ENCODE measurements at places on chromosomes 4 and X.

DNA sequence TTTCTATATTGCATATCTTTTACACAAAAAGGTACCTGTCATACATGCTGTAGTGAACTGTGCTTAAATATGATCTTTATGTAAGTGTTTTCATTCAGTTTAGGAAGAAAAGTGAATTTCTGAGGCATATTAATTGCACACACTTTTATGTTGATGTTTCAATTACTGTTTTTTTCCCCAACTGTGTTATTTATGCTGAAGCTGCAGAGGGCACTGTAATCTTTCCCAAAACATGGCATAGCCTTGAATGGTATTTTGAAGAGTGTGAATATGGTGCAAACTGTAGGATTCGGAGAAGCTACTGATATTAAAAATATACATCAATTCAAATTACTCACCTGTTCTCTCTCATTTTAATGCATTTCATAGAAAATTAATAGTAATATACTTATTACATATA lies 6.0 kb upstream of the CENPE start:
- no peak for DNase-seq

DNA sequence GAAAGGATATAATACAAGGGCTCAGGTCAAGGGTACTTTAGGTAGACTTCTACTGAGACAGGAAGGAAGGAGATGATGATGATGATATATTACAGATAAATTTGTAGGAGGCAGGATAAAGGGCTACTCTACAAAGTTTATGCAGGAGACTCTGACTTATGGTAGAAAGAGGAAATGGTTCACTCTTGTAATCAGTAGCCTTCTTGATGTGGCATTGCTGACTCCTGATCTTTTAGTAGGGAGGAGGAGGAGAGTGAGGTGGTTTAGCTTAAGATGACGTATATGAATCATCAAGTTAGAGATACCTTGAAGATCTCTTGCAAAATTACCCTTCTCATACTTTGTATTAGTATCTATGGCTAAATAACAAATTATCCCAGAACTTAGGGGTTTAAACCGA lies 4.7 kb downstream of the BLTP1 start:
- DNase-seq, result no peak

DNA sequence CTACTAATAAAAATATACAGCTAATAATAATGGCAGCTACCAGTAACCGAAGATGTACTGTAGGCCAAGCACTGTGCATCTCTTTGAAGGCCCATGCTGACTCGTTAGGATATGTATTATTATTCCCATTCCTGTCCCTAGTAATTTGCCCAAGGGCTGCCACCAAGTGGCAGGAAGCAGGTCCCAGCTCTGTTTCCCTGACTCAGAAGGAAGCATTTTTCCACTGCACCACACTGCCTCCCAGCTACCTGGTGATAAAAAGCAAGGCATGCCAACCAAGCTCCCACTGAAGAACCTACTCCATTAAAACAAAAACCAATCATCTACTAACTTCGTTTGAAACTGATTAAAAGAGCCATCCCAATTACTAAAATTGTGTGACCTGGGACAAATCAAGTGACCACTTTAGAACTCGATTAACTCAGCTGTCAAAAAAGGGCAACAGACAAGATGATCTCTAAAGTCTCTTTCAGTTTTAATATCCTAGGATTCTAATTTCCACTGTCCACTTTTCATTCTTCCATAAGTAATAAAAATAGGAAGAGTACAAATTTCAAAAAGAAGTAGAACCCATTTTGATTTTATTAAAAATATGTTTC lies 24.3 kb upstream of the PGM2 start:
- DNase-seq, result no peak

DNA sequence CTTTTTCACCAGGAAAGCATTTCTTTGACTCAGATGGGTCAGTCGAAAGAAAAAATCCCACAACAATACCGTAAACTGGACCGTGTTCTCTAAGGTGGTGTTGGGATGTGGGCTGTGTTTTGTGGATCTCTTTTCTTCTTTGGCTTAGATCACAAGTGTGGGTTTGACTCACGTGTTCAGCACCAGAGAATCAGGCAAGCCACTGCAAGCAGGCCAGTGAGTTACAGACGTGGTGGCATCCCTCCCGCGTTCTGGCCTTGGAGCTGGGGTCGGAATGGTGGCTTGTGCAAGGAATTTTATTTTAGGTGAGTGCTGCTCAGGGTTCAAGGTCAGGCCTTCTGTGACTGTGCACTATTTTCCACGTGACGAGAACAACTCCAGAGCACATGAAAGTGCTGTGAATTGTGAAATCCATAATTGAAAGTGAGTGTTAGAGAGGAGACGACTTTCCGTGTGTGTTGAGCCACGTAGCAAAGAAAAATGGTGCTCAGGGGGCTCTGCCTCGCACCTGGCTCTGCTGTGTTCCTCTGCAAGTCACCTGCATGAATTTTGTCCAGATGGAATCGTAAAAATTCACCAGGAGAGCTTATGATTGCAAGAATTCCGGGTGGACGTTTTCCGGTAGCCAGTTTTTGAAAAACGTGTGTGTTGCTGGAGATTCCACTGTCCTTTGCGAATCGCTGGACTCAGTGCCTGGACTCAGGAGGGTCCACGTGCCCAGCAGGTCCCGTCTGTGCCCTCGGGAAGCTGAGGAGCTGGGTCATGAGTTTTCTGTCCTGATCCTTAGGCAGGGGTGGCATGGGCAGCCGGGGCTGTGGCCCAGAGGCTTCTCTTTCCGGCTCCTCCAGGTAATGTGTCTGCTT lies 33.6 kb upstream of the HGFAC start:
- no peak for DNase-seq
